ENCODE measurements at places on chromosomes 5 and 9. TPM values are rescaled to one million over a fixed set of nuclear protein-coding genes. Genes with fewer than 3 reads are reported as not detected.

The ARSI gene
- 44.0 TPM for total RNA-seq

The TEX48 gene
- total RNA-seq, result not detected

The CDX1 gene
- total RNA-seq, result not detected

The LRRC19 gene
- not detected for total RNA-seq

The FAM174A gene
- 13.0 TPM for total RNA-seq

The MTAP gene
- 22.4 TPM for total RNA-seq

The C9orf50 gene
- not detected for total RNA-seq

The SDHA gene
- 114 TPM for total RNA-seq

The PARP8 gene
- 0.20 TPM for total RNA-seq

The ALDH1A1 gene
- 5,926 TPM for total RNA-seq
